HFF-Myc (cell line): ENCODE measurements at places on chromosomes 12 and 14.

DNA sequence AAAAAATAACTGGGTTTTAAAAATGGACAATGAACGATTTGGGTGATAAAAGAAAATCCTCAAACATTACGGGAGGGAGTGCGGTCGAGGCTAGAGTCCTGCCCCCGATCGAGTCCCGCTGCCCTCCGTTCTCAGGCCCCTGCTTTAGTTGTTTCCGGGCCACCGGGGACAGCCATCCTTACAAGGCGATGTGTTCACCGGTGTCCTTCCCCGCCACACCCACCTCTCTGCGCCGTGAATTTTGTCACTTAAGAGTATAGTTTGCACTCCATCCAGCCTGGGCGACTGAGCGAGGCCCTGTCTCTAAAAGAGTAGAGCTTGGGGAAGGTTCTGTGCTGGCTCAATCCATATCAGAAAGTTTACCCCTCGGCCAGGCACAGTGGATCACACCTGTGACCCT is 2.9 kb downstream of the ULK1 start:
- DNase-seq, result no peak

- no peak for DNase-seq
Measured at GRCh38 chr12:51863363-51863932, 14.9 kb upstream of the FIGNL2 start.

DNA sequence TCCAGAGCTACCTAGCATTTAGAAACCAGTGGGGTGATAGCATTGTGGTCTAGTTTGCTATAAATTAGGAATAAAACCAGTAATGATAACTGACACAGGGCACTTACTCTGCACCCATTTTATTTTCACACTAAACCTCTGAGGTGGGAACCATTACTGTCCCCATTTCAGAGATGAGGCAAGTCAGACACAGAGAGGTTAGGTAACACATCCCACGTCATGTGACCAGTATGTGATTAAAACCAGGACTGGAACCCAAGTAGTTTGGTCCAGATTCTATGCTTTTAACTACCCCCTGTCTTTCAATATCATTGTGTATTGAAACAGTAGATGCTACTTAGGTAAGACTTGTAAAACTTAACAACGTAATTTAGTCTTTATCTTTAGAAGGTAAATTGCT is 110.2 kb downstream of the PLXNC1 start:
- no peak for DNase-seq

- no peak for DNase-seq
Measured at GRCh38 chr12:107058190-107058589, 35.2 kb downstream of the CRY1 start.

- no peak for DNase-seq
Measured at GRCh38 chr12:611721-612120, 51.5 kb downstream of the NINJ2 start.
